HFFc6 (cell line): ENCODE measurements at places on chromosomes 16 and 17. TPM values are rescaled to one million over a fixed set of nuclear protein-coding genes. Genes with fewer than 3 reads are reported as not detected.

ANKRD40CL gene
- not detected in 3 replicates for total RNA-seq

PERCC1 gene
- total RNA-seq: not detected in 3 replicates

NLRC3 gene
- total RNA-seq: not detected in 3 replicates

MIEN1 gene
- 62.4 and 69.3 TPM in 2 replicates for total RNA-seq

TBC1D3G gene
- total RNA-seq: not detected in 3 replicates

NPIPA2 gene
- 1.3 TPM in 1 of 2 replicates, not detected in the other for total RNA-seq

C16orf96 gene
- not detected in 3 replicates for total RNA-seq

LHX1 gene
- not detected in 3 replicates for total RNA-seq

TNFRSF17 gene
- 0.21 to 0.29 TPM in 2 of 3 replicates, not detected in the other for total RNA-seq

CDH16 gene
- total RNA-seq: not detected in 3 replicates

DNA sequence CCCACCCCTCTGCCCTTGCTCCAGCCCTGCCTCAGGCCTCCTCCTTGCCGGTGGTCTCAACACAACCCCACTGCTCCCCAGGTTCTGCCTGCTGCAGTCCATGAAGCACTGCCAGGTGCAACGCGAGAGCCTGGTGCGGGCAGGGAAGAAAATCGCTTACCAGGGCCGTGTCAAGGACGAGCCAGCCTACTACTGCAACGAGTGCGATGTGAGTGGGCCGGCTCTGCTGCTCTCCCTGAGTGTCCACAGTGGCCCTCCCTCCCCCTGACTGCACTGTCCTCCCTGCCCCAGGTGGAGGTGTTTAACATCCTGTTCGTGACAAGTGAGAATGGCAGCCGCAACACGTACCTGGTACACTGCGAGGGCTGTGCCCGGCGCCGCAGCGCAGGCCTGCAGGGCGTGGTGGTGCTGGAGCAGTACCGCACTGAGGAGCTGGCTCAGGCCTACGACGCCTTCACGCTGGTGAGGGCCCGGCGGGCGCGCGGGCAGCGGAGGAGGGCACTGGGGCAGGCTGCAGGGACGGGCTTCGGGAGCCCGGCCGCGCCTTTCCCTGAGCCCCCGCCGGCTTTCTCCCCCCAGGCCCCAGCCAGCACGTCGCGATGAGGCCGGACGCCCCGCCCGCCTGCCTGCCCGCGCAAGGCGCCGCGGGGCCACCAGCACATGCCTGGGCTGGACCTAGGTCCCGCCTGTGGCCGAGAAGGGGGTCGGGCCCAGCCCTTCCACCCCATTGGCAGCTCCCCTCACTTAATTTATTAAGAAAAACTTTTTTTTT is 1.8 kb upstream of the TMEM88 start:
- peaks cover 14% of the 10 kb centered on the region; the same call in 1 of the 2 replicates for H3K36me3 ChIP-seq
- H3K27me3 ChIP-seq: no peaks in the 10 kb centered on the region; the same call in 1 of the 2 replicates
- no peak overlapping the region for H3K4me3 ChIP-seq
- H3K4me1 ChIP-seq: no peaks in the 10 kb centered on the region

DNA sequence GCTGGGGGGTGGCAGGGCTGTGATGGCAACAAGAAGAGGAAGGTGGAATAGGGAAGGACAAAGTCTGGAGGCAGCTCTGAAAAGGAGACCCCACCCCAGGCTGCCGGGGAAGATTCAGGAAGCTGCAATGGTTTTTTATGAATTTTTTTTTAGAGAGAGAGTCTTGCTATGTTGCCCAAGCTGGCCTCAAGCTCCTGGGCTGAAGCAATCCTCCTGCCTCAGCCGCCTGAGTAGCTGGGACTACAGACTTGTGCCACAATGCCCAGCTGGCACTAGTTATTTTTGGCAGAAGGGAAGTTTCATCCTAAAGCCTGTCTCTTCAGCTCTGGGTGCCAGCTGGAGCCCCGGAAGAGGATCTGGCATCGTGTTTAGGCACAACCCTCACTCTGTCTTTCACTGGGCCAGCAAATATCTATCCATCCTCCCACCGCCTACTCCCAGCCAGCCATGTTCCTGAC is 1.3 kb upstream of the CES3 start:
- H3K27me3 ChIP-seq: peaks cover 26% of the 10 kb centered on the region
- H3K4me3 ChIP-seq: no peak overlapping the region
- H3K27ac ChIP-seq: no peak overlapping the region; the same call in 1 of the 2 replicates
- DNase-seq: no peak
- no peaks in the 10 kb centered on the region for H3K4me1 ChIP-seq

DNA sequence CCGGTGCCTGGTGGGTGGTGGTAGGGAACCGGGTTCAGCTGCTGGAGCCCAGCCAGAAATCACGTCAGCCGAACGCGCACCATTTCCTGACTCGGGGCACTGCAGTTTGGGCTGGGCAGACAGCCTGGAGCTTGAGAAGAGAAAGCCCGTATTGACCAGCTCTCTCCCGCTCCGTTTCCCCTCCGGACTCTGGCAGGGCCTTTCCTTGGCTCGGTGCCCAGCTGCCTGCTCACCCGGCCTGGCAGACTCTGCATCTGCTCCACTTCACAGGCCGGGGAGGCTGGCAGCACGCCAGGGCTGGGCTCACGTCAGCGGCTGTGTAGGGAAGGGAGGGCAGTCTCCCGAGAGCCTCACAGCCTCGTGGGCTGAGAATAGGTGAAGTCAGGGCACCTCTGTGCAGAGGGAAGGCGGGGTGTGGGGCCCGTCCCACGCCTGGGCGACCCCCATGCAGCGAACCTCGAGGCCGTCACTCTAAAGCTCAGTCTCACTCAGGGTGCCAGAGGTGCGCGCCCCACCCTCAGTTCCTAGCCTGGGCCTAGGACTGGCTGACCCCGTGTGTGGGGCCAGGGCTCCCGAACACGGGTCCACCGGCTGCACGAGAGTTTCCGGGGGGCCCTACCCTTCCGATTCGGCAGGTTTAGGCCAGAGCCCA is 59.1 kb downstream of the OR1D5 start:
- no peak overlapping the region for H3K4me3 ChIP-seq
- H3K27ac ChIP-seq: peak overlapping the region; percentile 85
- peak; percentile 94 for DNase-seq

- H3K27me3 ChIP-seq: peaks cover 28% of the 10 kb centered on the region
- H3K4me1 ChIP-seq: peaks cover 12% of the 10 kb centered on the region; the same call in 1 of the 2 replicates
- peak overlapping the region; percentile 70; the same call in 1 of the 2 replicates for H3K4me3 ChIP-seq
These were observed 78.3 kb downstream of the RPA1 start for GRCh38 chr17:1907909-1908698.

GRCh38 chr16:81641395-81642106 is 137.5 kb upstream of the PLCG2 start:
- H3K27me3 ChIP-seq: peaks cover 6% of the 10 kb centered on the region; the same call in 1 of the 2 replicates
- no peak overlapping the region for H3K27ac ChIP-seq
- no peak overlapping the region for H3K4me3 ChIP-seq
- DNase-seq: no peak
- H3K36me3 ChIP-seq: no peaks in the 10 kb centered on the region

- H3K27me3 ChIP-seq: peaks cover 13% of the 10 kb centered on the region
These were observed 14.2 kb downstream of the LYRM9 start for GRCh38 chr17:27878776-27879562.

GRCh38 chr16:15701975-15702970 is 52.2 kb downstream of the NDE1 start:
- peaks cover 15% of the 10 kb centered on the region; the same call in 1 of the 2 replicates for H3K36me3 ChIP-seq
- H3K27me3 ChIP-seq: no peaks in the 10 kb centered on the region; the same call in 1 of the 2 replicates
- DNase-seq: peak; percentile 50
- peaks cover 22% of the 10 kb centered on the region for H3K4me1 ChIP-seq

DNA sequence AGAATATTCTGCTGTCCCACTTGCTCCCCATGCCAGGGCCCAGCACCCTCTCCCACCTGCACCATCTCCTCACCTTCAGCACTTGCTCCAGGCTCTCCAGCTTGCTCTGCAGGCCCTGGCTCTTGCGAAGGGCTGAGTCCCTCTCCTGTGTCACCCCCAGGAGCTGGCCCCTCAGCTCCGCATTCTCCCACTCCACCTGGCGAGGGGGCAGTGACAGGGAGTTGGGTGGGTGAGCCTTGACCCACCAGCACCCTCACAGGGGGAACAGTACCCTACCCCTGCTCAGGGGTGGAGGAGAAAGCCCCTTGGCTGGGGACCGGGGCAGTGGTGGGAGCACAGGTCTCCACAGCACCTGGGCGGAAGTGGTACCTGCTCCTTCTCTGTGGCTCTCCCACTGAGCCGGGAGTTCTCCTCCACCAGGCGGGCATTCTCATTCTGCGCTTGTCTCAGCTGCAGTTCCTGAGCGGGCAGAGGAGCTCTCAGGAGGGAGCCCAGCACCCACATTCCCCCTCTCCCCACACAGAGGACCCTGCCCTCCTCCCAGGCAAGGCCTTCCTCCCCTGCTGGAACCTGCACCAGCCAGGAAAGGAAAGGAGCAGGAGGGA is 5.9 kb downstream of the TSPOAP1 start:
- H3K4me1 ChIP-seq: peaks cover 1% of the 10 kb centered on the region
- H3K27me3 ChIP-seq: peaks cover 20% of the 10 kb centered on the region
- H3K27ac ChIP-seq: no peak overlapping the region
- H3K36me3 ChIP-seq: no peaks in the 10 kb centered on the region

- DNase-seq: no peak
- no peaks in the 10 kb centered on the region for H3K27me3 ChIP-seq
- H3K27ac ChIP-seq: no peak overlapping the region
- H3K36me3 ChIP-seq: peaks cover 22% of the 10 kb centered on the region
These were observed 7.5 kb upstream of the CEP131 start for GRCh38 chr17:81230043-81230820.

- no peak overlapping the region for H3K27ac ChIP-seq
- H3K4me1 ChIP-seq: peaks cover 15% of the 10 kb centered on the region
- peaks cover 5% of the 10 kb centered on the region; the same call in 1 of the 2 replicates for H3K27me3 ChIP-seq
- H3K4me3 ChIP-seq: no peak overlapping the region
- peak; percentile 1 for DNase-seq
- no peaks in the 10 kb centered on the region for H3K36me3 ChIP-seq
These were observed 53.3 kb upstream of the KCNJ16 start for GRCh38 chr17:70021726-70022125.

DNA sequence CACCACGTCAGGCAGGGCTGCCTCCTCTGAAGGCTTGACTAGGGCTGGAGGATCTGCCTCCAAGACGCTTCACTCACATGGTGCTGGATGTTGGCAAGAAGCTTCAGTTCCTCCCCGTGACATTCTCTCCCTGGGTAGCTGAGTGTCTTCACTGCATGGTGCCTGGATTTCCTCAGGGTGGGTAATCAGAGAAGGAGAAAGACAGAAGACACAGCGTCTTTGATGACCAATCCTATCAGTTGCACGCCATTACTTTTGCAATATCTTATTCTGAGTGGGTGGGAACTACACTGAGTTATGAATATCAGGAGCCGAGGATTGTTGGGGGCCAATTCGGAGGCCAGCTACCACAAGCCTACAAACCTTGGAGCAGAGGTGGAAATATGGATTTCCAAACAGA is 139.7 kb downstream of the SHISA6 start:
- no peak overlapping the region for H3K4me3 ChIP-seq
- no peak for DNase-seq
- no peaks in the 10 kb centered on the region for H3K4me1 ChIP-seq

- peaks cover 13% of the 10 kb centered on the region for H3K27me3 ChIP-seq
- DNase-seq: no peak
- no peaks in the 10 kb centered on the region for H3K36me3 ChIP-seq
- no peak overlapping the region for H3K27ac ChIP-seq
These were observed 5.8 kb downstream of the PRSS8 start for GRCh38 chr16:31129568-31130335.

- no peak for DNase-seq
- H3K4me1 ChIP-seq: peaks cover 70% of the 10 kb centered on the region
- peaks cover 5% of the 10 kb centered on the region for H3K27me3 ChIP-seq
- peaks cover 85% of the 10 kb centered on the region for H3K36me3 ChIP-seq
- peak overlapping the region; percentile 30 for H3K27ac ChIP-seq
These were observed 4.0 kb downstream of the SRRM2 start for GRCh38 chr16:2756288-2757015.

DNA sequence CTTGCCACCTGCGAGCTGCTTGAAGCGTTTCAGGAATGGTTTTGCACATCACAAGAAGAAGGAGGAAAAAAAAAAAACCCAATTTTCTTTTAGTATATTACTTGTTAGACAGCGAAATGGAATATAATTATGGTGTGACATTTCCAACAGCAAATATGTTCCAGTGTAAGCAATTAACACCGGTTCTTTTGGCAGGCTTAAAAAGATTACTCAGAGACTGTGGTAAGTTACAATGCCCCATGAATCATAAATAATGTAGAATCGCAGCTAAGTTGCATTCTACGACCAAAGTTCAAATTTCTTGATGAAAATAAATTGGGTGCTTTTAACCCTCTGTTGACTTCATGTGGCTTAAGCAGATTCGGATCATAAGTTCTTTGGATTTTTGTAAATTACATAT is 245.2 kb downstream of the XYLT1 start:
- DNase-seq: no peak
- H3K36me3 ChIP-seq: peaks cover 10% of the 10 kb centered on the region
- H3K27ac ChIP-seq: no peak overlapping the region

DNA sequence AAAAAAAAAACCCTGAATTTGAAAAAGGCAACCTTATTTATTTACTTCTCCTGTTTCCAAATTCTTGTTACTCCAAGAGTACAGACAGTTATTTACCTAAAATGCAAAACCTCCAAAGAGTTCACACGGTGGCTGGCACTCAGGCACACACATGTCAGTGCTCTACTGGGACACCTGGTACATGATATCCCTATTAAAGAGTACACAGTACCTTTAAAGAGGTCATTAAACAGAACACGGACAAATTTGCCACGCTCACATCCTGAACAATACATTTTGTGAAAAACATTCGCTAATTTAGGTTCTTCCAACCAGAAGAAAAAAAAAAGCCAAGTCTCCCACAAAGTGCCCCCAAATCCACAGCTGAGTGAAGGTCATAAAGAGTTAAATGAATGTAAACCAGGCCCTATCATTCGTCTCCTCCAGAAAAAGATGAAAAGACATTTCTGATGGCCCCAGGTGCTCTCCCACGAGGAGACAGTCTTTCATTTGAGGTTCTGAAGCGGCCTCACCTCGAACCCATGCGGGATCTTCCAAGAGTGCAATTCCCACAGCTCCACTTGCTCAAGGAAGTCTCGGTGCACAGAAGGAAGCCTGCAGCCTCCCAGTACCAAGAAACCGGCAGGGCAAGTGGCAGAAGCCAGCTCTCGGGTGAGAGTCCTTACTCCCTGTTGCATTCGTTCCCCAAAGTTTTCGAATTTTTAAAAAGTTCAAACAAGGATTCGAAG is 993 bp downstream of the ERN1 start:
- peak; percentile 22 for DNase-seq
- peak overlapping the region; percentile 77 for H3K27ac ChIP-seq
- H3K36me3 ChIP-seq: peaks cover 8% of the 10 kb centered on the region

- no peak overlapping the region for H3K4me3 ChIP-seq
- H3K36me3 ChIP-seq: no peaks in the 10 kb centered on the region
- peaks cover 10% of the 10 kb centered on the region for H3K4me1 ChIP-seq
- H3K27me3 ChIP-seq: peaks cover 43% of the 10 kb centered on the region
- DNase-seq: no peak
These were observed 5.2 kb downstream of the C17orf50 start for GRCh38 chr17:35765756-35766488.

- peaks cover 64% of the 10 kb centered on the region for H3K4me1 ChIP-seq
- H3K27me3 ChIP-seq: peaks cover 2% of the 10 kb centered on the region; the same call in 1 of the 2 replicates
- DNase-seq: peak; percentile 37
- H3K27ac ChIP-seq: peak overlapping the region; percentile 37
These were observed 5.9 kb downstream of the GSPT1 start for GRCh38 chr16:11909653-11910545.

- peak within 1 kb of the TSS; percentile 94 for H3K27ac ChIP-seq
- DNase-seq: peak; percentile 100
- H3K36me3 ChIP-seq: peaks cover 3% of the 10 kb centered on the region; the same call in 1 of the 2 replicates
- H3K4me3 ChIP-seq: peak within 1 kb of the TSS; percentile 87
These were observed at the start of gene BAHCC1 for GRCh38 chr17:81394921-81395599. Gene BAHCC1, plus strand, starts transcription at chr17:81395457. Its CDS starts 4,283 bp downstream, at chr17:81399740.

GRCh38 chr16:81523387-81524115 is 78.9 kb downstream of the CMIP start:
- H3K4me3 ChIP-seq: no peak overlapping the region
- DNase-seq: peak; percentile 74
- H3K27ac ChIP-seq: peak overlapping the region; percentile 76
- H3K36me3 ChIP-seq: peaks cover 15% of the 10 kb centered on the region

GRCh38 chr17:74923538-74924249 is 379 bp upstream of the OTOP2 start:
- DNase-seq: no peak
- H3K36me3 ChIP-seq: no peaks in the 10 kb centered on the region
- no peak overlapping the region for H3K27ac ChIP-seq
- H3K27me3 ChIP-seq: peaks cover 43% of the 10 kb centered on the region
- no peaks in the 10 kb centered on the region for H3K4me1 ChIP-seq
